ENCODE measurements at places on chromosomes 1 and 21.
A peak's percentile ranks its signal among the peaks of the same experiment; 100 is the strongest.

- no peak for DNase-seq
Measured at GRCh38 chr1:240401731-240402130, 210.2 kb downstream of the GREM2 start.

GRCh38 chr21:36461277-36461917, 18.5 kb downstream of the CLDN14 start:
- DNase-seq, result no peak

GRCh38 chr1:186829686-186830587, 1.2 kb downstream of the PLA2G4A start:
- DNase-seq, result no peak

GRCh38 chr1:201399352-201400126, 415 bp upstream of the LAD1 start:
- DNase-seq, result peak; percentile 74

DNA sequence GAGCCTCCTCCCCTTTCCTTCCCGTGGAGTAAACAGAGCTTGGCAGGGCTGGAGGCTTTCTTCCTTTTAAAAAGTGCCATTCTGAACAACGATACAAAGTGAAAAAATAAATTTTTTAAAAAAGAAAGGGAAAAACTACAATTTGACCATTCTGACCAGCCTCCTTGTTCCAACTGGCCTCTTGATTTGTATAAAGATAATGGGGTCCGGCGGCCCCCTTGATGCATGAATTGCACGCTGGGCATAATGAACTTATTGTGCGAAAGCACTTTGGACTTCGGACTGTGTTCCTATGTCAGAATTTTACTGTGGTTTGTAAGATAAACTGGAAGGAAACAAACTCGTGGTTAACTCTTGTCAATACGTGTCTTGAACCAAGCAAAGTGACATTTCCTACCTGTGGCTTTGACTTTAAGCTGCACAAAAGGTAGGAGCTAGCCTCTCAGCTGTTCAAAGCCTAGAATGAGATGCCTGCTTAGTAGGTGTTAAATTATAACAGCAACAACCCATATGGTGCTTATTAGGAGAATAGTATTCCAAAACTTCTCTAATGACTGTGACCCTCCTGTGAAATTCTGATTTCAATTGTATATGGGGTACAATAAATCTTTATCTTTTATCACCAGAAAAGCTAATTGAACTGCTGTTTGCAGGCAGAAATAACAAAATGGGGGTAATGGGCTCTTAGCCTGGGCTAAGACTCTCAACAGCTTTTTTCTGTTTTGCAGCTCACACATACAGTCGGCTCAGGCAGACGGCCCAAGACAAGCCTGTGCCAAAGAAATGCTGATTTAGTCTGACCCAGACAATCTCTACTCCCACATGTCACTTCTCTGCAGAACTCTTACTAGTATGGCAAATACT, 9.3 kb downstream of the IRF2BP2 start:
- no peak for DNase-seq

GRCh38 chr1:204102739-204103430, 30.0 kb downstream of the SOX13 start:
- no peak for DNase-seq
